Activated CD4-positive, alpha-beta T cell treated with anti-CD3 and anti-CD28 coated beads, Interleukin-2, amount 50 U/mL, for 24 hours (primary cell): ENCODE measurements at places on chromosomes 6 and 20.

- no peak for DNase-seq
Measured at GRCh38 chr6:117681162-117681741, 6.0 kb downstream of the NUS1 start.

DNA sequence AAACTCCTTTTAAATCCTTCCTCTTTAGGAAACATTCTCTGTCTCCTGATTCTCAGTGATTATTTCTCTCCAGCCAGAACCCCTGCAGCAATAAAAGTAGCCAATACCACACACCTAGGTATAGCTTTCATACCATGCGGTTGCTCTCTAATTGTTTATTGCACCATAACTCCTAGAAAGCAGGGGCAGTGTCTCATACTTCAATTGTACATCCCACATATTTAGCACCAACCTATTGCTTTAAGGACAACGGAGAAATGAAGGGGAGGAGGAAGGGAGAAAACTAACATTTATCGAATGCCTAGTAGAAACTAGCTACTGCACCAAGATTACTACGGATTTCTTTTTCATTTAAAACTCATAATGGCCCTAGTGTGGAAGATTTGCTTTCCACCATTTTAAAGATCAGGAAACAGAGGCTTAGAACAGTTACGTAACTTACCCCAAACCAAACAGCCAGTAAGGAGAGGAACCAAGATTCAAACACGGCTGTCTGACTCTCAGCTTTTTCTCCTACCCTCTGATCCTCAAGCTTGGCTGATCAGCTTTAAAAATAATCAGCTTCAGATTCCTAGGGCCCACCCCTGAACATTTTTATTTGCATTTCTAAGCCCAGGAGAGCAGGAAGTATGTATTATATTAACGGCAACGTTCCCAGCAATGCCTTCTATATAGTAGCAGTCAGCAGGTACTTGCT, 43.4 kb upstream of the ATXN1 start:
- DNase-seq: no peak

DNA sequence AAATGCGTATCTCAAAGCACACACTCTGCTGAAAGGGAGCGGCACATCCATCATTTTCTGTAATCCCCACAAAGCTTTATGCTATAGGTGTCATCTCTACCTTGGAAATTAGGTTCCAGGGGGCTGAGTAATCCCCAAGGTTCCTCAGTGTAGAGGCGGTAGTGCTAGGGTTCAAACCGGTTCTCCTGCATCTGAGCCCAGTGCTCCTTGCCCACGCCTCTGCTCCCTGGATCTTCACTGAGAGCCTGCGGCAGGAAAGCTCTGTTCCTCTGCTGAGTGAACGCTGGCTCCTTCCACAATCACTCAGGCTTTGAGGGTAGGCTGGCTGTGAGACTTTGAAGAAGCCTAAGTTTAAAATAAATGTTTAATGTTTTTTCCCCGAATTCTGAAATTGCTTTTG, 24.9 kb downstream of the SLC22A23 start:
- DNase-seq: no peak

- DNase-seq: no peak
Measured at GRCh38 chr6:145071836-145072235, 663.5 kb downstream of the EPM2A start.
